ENCODE measurements at places on chromosomes 4 and X. TPM values are rescaled to one million over a fixed set of nuclear protein-coding genes. Genes with fewer than 3 reads are reported as not detected.
A peak's percentile ranks its signal among the peaks of the same experiment; 100 is the strongest.

DNA sequence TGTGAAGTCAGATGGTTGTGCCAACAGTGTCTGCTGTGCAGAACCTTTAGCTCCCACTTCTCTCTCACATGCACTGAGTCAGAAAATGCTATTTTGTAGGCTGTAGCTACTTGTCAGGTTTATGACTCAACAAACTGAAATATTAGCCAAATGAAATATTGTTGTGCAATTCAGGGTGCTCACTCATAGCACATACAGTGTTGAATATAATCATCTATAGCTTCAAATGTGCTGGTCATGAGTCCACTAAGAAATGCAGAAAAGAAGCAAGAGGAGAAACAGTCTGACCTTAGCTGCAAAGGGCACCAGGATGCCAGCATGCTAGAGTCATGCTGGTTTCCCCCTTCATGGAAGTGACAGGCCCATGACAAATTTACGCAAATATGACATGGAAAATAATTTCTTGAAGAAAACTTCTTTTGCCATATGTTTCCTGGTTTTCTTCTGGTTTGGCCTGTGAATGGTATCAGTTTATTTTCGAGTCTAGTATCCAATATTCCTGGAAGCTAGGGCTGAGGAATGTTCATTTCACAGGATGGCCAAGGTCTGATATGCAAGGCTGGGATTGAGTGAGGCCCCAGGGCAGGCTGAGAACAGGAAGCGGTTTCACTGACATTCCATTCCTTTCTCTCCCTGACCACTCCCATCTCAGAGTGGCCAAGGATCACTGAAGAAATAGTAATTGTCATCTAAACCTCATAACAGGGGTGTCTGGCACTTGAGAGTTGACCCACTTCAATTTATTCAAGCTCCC lies 10.3 kb upstream of the CXCL2 start:
- H3K4me1 ChIP-seq: peaks cover 62% of the 10 kb centered on the region
- H3K27me3 ChIP-seq: no peaks in the 10 kb centered on the region
- peak overlapping the region; percentile 99 for H3K27ac ChIP-seq
- peak; percentile 97 for DNase-seq

- no peak overlapping the region for H3K27ac ChIP-seq
- 0 out of 2 replicates have a peak, but pooled peaks cover 11% of the 10 kb centered on the region for H3K4me1 ChIP-seq
- no peak overlapping the region for H3K4me3 ChIP-seq
- no peaks in the 10 kb centered on the region for H3K36me3 ChIP-seq
- no peaks in the 10 kb centered on the region for H3K27me3 ChIP-seq
- peak; percentile 20 for DNase-seq
Measured at GRCh38 chr4:137576446-137576845, 44.2 kb upstream of the PCDH18 start.

DNA sequence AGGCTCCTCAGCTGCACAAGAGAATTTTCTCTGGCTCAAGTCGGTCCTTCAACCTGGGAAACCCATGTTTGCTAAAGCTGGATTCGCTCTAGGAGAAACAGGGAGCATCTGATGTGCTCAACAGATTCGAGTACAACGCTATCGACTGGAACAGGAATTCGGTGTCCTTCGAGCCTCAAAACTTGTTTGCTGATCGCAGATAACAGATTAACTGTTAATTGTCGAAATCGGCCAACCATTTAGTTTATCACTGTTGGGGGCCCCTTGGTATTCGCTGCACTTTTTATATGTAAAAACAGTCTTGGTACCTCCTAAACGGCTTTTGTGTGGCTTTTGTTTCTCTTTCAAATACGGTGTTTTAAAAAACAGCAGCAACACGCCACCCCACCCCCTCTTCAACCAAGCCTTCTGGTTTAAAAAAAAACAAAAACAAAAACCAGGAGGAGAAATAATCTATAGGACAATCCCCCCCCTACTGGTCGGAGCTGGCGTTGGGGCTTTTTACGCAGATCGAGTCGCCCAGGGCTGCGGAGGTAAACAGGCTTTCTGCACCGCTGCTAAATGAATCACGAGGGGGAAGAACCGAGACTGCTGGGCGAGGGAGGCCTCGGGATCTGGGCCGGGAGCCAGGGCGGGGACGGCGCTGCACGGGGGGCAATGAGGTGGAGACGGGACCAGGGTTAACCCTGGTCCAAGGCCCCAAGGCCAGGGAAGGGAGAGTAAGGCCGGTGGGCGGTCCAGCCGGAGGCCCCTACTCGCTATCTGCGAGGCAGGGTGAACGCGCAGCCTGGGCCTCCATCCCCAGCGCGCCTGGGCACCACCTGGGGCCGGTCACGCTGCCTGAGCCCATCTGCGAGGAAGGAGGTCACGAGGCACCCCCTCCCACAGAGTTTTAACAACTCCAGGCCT lies 71.7 kb upstream of the BCOR start:
- no peaks in the 10 kb centered on the region for H3K36me3 ChIP-seq
- peaks cover 21% of the 10 kb centered on the region for H3K4me1 ChIP-seq
- no peak for DNase-seq
- H3K27me3 ChIP-seq: no peaks in the 10 kb centered on the region

DNA sequence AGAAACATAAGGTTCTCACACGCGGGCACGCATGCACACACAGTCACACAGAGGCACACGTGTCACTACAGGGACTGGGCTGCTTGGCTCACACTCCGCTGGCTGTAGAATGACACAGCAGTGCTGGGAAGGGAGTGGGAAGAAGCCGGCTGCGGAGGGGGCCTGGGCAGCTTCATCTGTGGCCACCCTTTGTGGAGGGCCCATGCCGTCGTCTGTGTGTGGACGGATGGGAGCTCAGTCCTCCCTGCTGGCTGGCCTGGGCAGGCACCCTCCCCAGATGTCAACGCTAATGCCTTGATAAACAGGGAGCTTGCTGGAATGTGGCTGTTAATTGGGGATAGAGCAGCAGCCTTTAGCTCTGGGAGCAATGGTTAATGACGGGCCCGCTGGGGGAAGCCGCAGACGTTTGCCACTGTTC lies 621.1 kb downstream of the BCOR start:
- no peak overlapping the region for H3K27ac ChIP-seq
- H3K27me3 ChIP-seq: no peaks in the 10 kb centered on the region
- H3K36me3 ChIP-seq: no peaks in the 10 kb centered on the region

GRCh38 chr4:182265881-182266280 lies 22.7 kb downstream of the TENM3 start:
- H3K4me1 ChIP-seq: no peaks in the 10 kb centered on the region
- H3K27me3 ChIP-seq: no peaks in the 10 kb centered on the region
- no peaks in the 10 kb centered on the region for H3K36me3 ChIP-seq
- DNase-seq: no peak
- no peak overlapping the region for H3K27ac ChIP-seq

Gene CLTRN
- 0.13 TPM for total RNA-seq

- H3K36me3 ChIP-seq: no peaks in the 10 kb centered on the region
- H3K27me3 ChIP-seq: no peaks in the 10 kb centered on the region
- peaks cover 13% of the 10 kb centered on the region for H3K4me1 ChIP-seq
- H3K27ac ChIP-seq: no peak overlapping the region
Measured at GRCh38 chr4:111268769-111269414, 646.0 kb upstream of the PITX2 start.

DNA sequence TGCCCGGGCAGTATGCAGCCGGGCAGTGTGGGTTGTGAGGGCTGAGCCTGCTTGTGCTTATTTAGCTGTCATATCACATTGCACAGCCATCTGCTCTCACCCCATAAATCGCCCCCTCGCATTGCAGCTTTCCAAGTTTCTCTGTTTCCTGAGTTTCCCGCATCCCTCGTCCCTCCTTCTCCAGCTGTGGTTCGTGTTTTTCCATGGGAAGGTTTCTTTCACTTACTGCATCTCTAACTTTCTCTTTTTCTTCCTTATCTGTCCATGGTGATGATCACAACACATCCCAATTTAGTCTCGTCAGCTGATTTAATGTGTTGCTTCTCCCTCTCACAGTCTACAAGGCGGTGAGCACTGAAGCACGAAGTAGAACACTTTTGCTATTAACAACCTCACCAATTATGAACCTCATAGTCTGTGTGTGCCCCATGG lies 118.1 kb downstream of the ENPP6 start:
- no peak overlapping the region for H3K27ac ChIP-seq
- peaks cover 6% of the 10 kb centered on the region for H3K27me3 ChIP-seq
- H3K4me1 ChIP-seq: no peaks in the 10 kb centered on the region
- no peak for DNase-seq

- no peak for DNase-seq
- no peaks in the 10 kb centered on the region for H3K4me1 ChIP-seq
- H3K27ac ChIP-seq: no peak overlapping the region
- H3K27me3 ChIP-seq: no peaks in the 10 kb centered on the region
Measured at GRCh38 chr4:66204534-66205247, 534.4 kb upstream of the EPHA5 start.

DNA sequence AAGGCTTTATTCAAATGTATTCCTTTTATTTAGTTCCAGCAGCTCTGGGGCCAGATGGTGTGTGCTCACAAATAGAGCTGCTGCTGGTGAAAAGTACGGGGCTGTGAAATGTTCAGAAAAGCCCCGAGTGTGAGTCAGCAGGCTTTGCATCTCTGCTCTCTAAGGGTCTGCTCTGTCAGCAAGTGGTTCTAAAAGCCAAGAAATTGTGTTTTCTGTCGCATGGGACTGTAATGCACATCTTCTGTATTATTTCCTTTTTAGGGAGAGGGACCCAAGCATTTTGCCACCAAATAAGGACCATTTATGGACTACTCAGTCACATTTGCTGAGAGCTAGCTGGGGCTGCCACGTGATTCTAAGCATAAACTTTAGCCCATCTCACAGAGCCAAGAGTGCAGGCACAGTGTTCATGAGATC lies 82.9 kb upstream of the NHS start:
- no peak overlapping the region for H3K27ac ChIP-seq
- no peaks in the 10 kb centered on the region for H3K36me3 ChIP-seq
- H3K4me3 ChIP-seq: no peak overlapping the region

DNA sequence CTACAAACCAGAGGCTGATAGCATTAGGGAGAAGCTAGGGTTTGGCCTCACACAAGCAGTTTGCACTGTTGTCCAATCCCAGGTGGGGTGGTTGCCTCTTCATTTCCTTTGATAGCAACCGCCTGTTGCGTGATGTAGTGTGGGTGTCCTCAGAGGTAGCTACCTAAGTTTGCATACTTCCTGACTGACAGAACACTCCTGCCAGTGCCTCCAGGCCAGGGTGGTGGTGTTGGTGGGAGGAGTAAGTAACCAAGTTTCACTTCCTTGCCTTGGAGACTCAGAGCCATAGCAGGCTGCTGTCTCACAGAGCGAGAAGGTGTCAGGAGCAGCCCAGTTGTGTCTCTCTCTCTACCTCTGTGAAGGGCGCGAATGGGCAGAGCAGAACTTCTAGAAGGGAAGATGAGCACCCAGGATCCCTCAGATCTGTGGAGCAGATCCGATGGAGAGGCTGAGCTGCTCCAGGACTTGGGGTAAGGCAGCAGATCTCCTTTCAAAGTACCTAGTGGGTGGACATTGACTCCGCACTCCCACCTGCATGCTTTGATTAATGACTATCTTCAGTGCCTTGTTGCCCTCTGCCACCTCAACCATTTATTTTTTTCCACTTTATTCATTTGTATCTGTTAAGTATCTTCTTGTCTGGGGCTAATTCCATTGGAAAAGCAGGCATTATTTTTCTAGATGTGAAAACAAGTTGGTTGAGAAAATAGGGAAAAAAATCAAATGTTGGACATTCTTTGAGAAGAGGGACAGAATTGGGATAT lies at the start of gene DAPP1:
DAPP1 (plus strand) TSS at position 283 of the 764 bp plus-strand sequence; CDS start at position 370, 87 bp downstream.
- no peaks in the 10 kb centered on the region for H3K36me3 ChIP-seq
- no peak within 1 kb of the TSS for H3K4me3 ChIP-seq
- H3K27ac ChIP-seq: no peak within 1 kb of the TSS
- H3K27me3 ChIP-seq: peaks cover 11% of the 10 kb centered on the region

- H3K27ac ChIP-seq: no peak overlapping the region
- DNase-seq: peak; percentile 32
- no peak overlapping the region for H3K4me3 ChIP-seq
- H3K36me3 ChIP-seq: no peaks in the 10 kb centered on the region
Measured at GRCh38 chrX:30900227-30900626, 11.2 kb upstream of the TAB3 start.

DNA sequence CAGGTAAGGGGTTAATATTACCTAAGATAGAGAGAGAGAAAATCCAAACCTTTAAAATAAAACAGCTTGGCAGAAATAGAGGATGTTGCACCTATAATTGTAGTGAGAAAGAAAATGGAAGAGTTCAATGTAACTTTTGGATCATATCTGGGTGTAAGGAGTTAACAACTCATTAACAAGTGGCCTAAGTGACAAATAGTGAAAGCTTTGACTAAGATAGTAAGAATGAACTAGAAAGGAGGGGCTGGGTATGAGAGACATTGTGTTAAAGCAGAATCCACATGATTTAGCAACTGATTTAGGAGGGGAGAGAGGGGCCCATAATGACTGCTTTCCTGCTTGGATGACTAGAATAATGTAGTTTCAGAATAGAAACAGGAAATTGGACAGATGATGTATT lies 761.0 kb downstream of the IL1RAPL1 start:
- H3K36me3 ChIP-seq: no peaks in the 10 kb centered on the region
- H3K27ac ChIP-seq: no peak overlapping the region
- H3K4me3 ChIP-seq: no peak overlapping the region
- H3K4me1 ChIP-seq: no peaks in the 10 kb centered on the region

DNA sequence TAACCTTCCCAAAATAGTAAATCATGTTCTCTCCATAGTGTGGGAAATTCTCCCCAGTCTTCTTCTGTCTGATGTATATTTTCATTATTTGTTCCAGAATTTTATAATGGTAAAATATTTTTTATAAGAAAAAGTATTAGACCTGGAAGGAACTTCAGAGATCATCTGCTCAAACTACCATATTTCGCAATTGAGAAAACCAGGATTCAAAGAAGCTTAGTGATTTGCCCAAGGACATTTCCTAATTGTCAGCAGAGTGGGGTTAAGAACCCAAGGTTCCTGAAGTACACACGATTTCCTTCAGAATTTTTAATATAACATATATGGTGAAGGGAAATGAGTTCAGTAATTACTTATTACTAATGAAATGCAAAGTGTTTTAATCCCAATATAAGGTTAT lies 24.1 kb downstream of the OCIAD1 start:
- no peak overlapping the region for H3K4me3 ChIP-seq
- no peak for DNase-seq
- no peaks in the 10 kb centered on the region for H3K27me3 ChIP-seq
- no peaks in the 10 kb centered on the region for H3K4me1 ChIP-seq
- no peak overlapping the region for H3K27ac ChIP-seq

- peak; percentile 76 for DNase-seq
- no peaks in the 10 kb centered on the region for H3K36me3 ChIP-seq
- peak within 1 kb of the TSS; percentile 88 for H3K27ac ChIP-seq
- peaks cover 18% of the 10 kb centered on the region for H3K4me1 ChIP-seq
- no peaks in the 10 kb centered on the region for H3K27me3 ChIP-seq
- H3K4me3 ChIP-seq: peak within 1 kb of the TSS; percentile 96
Measured at GRCh38 chrX:64205441-64205734, at the start of gene AMER1. AMER1 (minus strand) TSS chrX:64205708; CDS start chrX:64193286, 12,422 bp downstream.

Gene INTS6L
- 1.9 TPM for total RNA-seq

Gene NIPAL1
- total RNA-seq: not detected

All from GM23248 (cell line).